Posterior cingulate gyrus (tissue), 11 donors: ENCODE measurements at places on chromosomes 6 and 20.
A peak's percentile ranks its signal among the peaks of the same experiment; 100 is the strongest.

GRCh38 chr6:125991653-125992052 lies 5.3 kb downstream of the TRMT11 start:
- DNase-seq, result no peak

DNA sequence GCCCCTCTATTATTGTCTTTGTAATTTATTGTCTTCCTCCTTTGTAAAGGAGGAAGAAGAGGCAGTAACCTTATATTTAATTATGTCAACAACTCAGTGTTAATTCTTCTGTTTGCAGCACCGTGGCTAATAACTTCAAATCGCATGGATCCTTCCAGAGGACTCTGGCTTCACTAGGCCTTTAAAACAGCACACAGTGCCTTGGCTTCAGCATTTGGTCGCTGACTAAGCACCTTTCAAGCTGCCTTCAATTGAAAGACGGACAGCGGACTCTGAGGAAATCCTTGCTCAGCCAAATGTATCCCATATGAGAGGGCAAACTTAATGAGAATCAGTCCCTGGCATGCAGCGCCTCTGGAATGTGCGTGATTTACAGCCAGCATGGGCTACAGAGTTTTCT lies 64.2 kb downstream of the SGK1 start:
- DNase-seq, result no peak

GRCh38 chr6:45663251-45664221 lies 285.8 kb upstream of the SUPT3H start:
- DNase-seq, result peak; percentile 85

DNA sequence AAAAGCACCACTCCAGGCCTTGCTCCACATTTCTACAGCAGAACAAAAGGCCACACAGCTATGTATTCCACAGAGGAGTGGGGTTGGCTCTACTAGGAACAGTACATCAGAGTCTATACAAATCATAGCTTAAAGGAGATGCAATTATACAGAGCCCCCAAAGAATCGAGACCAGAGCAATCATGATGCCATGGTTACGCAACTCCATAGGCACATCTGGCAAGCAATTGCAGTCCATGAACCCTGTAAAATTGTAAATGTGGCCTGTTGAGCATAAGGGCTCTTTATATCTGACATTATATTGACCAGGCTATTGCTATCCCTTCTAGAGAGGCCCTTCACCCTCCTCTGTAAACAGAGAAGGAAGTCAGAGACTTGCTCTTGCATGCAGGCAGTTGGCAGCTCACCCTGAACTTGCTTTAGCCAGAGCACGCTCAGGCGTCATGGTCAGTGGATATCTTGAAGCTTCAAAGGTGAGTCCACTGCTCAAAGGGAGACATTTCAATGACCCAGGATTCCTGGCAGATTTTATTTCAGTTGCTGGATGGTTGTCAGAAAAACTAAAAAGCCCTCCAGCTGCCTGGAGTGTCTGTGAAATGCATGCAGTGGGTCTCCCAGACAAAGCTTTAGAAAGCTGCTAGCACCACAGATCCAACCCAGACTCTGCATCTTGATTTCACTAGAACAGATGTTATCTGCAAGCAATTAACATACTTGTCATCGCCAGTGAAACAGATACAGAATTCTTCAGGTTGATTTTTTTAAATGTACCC lies 357.2 kb downstream of the CENPW start:
- peak; percentile 29 for DNase-seq

GRCh38 chr6:20919677-20920385 lies 385.6 kb downstream of the CDKAL1 start:
- DNase-seq, result no peak
